ENCODE measurements at places on chromosomes 7 and 10.

GRCh38 chr7:87424075-87424474, 51.4 kb downstream of the ABCB4 start:
- DNase-seq = no peak

DNA sequence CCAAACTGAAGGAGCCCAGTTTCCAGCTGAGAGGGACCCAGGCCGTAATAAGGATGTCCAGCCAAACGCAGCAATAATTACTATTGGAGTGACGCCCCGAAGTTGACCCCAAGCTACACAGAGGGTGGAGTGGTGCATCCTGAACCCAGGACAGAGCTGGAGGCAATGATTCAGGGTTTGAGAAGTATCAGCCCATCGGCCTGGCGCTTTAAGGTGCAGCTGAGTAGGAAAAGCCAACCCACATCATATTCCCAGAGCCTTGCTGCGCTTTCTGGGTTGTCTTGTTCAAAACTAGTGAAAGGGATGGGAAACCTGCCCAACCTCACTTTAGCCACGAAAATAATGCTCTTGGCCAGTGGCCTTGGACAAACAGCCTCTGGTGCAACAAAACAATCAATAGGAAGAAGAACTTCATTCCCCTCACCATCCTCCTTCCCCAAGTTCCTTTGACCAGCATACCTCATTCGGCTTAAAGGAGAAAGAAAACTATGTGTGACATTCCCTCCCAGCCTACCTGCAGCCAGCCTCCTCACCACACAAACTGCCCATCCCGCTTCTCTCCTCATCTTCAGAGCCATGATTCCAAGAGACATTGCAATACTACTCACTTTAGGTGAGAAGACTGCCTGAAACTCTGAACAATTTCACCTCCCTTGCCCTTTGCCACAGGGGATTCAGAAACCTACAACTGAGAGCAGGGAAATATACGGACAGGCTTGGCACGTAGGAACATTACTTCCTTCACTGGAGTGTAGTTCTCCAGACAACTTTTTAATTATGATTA, 217.2 kb upstream of the MKLN1 start:
- DNase-seq = no peak

GRCh38 chr10:47438857-47439474, 44.9 kb downstream of the ANXA8 start:
- no peak for DNase-seq

- no peak for DNase-seq
Observed at GRCh38 chr7:148954766-148955165, 70.7 kb upstream of the EZH2 start.

GRCh38 chr7:92840316-92840715, 3.9 kb upstream of the CDK6 start:
- no peak for DNase-seq

DNA sequence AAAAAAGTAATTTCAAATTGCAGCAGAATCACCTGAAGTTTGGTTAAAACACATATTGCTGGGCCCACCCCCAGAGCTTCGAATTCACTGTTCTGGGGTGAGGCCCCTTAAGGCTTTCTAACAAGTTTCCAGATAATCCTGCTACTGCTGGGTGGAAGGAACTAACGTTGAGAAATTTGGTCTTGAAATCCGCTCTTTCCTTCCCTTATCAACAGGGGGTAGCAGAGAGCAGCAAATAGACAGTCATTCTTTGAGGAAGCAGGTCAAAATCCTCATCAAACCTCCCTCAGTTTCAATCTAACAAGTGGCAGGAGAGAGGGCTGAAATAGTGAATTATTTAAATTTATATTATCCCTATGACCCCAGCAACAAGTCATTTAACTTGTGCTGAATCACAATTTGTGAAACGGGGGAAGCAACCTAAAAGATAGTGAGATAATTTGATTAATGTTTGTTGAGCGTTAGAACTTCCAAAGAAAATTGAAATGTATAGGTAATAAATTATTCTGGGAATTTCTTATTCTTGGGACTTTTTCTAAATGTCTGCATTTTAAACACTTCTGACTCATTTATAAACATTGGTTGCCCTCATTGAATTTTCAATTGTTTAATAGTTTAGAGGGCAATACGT, 21.7 kb upstream of the MALSU1 start:
- DNase-seq = peak; percentile 81

GRCh38 chr10:110758128-110758765, 113.5 kb upstream of the PDCD4 start:
- no peak for DNase-seq

DNA sequence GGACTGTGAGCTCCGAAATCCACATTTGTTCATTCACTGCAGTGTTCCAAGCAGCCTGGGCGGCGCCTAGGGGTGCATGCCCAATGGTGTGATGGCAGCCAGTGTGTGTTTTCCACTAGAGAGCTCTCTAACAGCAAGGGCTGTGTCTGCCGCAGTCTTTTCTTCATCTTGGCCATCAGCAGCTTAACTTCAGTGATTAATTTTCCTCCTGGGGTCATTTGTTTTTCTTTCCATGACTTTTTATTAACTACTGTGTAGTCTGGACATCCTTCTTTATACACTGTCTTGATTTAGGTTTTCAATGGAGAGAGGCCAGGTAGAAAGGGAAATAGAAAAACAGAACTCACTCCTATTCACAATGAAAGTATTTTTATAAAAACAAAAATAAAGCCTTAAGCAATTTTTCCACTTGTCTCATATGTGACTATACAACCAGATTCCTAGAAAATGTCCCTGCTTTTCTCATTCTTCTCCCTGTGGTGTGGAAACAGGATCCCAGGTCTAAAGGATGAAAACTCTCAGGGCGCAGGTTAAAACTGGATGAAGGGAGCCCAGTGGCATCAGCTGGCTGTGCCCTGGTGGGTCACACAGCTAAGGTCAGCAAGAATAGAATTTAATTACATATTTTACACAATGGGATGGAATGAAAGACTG, 176.8 kb downstream of the PKD1L1 start:
- DNase-seq = no peak

- no peak for DNase-seq
Observed at GRCh38 chr10:4053940-4054339, 268.9 kb upstream of the KLF6 start.

- DNase-seq = no peak
Observed at GRCh38 chr7:158354861-158355260, 232.8 kb downstream of the PTPRN2 start.

- no peak for DNase-seq
Observed at GRCh38 chr7:116574025-116574822, 49.4 kb downstream of the CAV1 start.

DNA sequence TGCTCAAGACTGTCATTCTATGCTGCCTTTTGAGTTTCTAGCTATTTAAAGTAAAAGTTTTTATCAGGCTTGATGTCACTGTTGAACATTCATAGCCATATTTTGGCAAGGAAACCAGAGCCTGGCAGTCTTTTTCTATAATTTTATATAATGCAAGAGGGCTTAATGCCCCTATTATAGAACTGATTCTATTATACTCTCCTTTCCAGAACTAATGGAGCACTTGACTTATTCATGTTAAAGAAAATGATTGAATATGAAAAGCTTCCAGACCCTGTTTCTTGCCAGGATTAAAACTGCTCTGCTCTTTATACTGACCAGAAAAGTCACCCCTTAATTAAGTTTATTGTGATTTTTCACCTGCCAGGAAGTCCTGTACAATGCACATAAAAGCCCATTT, 337.6 kb upstream of the CHRM2 start:
- DNase-seq = no peak

DNA sequence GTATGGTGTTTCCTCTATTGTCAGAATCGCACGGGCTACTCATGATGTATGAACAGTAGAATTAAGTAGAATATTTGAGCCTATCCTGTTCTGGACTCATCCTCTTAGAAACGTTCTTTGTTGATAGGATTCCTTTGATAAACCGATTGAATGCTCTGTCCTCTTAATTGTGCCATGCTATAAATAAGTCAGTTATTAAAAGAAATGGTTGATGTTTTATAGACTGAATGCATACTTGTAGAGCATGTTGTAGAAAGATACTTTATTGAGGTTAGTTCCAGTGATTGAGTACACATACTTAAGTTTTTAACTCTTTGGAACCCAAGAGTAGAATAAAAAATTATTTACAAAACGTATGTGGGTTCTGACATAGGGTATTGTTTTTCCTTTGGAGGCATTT, 54.9 kb upstream of the HBP1 start:
- no peak for DNase-seq

GRCh38 chr7:6637544-6638229, 569 bp downstream of the ZNF316 start:
- DNase-seq = peak; percentile 9

GRCh38 chr10:70575486-70575873, 27.1 kb downstream of the PRF1 start:
- no peak for DNase-seq

DNA sequence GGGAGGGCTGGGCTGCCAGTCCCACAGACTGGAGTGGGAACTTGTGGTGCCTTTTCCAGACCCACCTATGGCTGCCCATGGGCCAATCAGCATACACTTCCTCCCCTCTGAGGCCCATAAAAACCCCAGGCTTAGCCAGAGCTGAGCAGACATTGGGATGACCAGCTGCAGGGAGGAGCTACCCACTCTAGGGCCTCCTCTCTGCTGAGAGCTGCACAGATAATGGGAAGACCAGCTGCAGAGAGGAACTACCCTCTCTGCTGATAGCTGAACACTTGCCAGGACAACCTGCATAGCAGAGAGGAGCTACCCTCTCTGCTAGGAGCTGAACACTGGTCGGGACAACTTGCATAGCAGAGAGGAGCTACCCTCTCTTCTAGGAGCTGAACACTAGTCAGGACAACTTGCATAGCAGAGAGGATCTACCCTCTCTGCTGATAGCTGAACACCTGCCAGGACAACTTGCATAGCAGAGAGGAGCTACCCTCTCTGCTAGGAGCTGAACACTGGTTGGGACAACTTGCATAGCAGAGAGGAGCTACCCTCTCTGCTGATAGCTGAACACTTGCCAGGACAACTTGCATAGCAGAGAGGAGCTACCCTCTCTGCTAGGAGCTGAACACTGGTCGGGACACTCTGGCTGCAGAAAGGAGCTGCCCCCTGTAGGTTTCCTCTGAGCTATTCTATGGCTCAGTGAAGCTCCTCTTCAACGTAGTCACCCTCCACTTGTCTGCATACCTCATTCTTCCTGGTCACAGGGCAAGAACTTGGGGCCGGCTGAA, 88.3 kb upstream of the CACUL1 start:
- no peak for DNase-seq

DNA sequence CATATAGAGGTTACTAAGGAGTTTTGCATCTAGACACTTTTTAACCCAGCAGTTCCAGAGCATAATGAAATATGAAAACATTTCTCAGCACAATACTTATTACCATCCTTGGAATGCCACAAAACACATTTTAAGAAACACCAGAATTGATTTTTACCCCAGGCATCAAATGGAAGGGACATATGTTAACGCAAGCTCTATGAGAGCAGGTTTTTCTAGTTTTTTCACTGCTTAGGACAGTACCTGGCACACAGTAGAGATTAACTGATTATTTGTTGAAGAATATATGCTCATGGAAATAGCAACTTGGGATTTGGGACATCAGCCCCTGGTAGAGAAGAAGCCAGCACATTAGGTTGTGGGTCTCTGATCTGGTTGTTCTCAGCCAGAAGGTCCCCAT, 67.0 kb upstream of the ARID5B start:
- DNase-seq = no peak

- no peak for DNase-seq
Observed at GRCh38 chr7:149881328-149882247, 7.8 kb downstream of the ATP6V0E2 start.

DNA sequence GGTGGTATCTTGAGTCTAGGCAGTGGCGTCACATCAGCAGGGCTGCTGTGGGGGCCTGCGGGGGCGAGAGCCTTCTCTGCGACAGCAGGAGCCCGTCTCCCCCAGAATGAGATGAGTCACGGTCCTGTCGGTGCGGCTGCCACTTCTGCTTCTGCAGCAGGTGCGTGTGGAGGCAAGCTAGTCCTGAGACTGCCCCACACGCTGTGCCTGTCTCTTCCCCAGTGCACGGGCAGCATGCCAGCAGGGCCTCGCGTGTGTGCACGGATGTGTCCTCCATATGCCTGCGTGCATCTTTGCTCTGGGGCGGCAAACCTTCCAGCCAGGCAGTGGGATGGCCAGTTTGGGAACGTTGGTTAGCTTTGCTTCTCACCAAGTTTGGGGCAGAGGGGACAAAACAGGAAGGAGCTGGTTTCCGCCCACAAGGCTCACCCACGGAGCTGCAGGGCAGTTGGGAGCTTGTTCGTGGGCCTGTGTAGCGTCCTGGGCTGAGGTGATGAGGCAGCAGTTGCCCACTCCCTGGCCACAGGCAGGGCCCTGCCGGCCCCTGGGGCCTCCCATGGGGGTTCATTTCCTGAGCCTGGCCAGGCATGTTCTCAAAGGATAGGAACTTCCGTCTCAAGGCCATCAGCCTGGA, 60.8 kb upstream of the PPIF start:
- DNase-seq = peak; percentile 93

- no peak for DNase-seq
Observed at GRCh38 chr10:45427262-45427969, 53.4 kb downstream of the ALOX5 start.
